ENCODE measurements at places on chromosomes 6 and 20.

GRCh38 chr6:329888-330691 is 37.8 kb downstream of the DUSP22 start:
- DNase-seq = no peak

DNA sequence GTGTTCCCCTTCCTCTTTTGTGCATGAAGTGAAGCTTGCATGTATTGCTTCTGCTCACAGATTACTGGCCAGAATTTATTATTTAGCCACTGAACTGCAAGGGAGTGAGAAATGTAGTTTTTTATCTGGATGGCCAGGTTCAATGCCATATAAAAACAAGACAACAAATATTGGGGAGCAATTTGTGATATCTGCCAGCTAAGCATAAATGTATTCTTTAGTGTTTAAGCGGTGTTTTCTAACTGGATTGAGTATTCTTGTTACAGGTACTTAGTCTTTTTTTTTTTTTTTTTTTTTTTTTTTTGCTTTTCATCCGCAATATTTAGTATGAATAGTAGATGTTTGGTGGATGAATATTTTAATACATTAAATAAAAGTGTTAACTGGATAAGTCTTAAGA is 158.2 kb downstream of the TFAP2B start:
- no peak for DNase-seq

- DNase-seq = no peak
Observed at GRCh38 chr6:40666530-40666929, 79.4 kb upstream of the LRFN2 start.

DNA sequence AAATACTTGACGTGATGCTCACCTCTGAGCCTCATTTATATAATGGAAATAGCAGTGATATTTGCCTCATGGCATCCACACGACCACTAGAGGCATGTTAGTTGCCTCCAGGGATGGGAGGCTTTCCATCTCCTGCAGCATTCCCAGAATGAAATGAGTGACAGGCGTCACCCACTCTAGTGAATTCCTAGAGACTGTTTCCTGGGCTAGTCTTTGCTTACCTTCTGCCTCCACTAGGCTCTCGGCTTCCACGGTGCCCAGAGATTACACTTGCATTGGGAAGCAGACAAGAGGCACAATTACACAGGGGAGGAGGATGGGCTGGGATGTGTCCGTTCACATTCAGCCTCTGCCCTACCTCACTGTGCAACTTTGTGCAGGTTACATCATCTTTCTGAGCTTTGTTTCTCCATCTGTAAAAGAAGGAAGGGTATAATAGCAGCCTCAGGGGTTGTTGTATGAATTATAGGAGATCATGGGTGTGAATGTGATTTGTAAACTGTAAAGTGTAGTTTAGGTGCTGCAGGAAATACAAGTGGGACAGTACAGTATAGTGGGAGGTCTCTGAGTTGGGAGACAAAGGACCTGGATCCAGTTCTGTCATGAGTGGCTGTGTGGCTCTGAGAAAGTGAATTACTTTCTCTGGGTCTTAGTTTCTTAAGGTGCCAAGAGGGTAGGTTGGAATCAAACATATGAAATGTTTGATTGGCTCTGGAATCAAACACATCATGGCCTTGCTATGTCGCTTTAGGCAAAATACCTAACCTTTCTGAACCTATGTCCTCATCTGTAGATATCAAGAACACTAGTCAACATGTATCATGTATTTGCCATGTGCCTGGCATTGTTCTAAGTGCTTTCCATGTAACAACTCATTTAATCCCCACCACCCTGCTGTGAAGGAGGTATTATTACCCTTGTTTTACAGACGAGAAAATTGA is 3.6 kb upstream of the VSTM2L start:
- DNase-seq = no peak

DNA sequence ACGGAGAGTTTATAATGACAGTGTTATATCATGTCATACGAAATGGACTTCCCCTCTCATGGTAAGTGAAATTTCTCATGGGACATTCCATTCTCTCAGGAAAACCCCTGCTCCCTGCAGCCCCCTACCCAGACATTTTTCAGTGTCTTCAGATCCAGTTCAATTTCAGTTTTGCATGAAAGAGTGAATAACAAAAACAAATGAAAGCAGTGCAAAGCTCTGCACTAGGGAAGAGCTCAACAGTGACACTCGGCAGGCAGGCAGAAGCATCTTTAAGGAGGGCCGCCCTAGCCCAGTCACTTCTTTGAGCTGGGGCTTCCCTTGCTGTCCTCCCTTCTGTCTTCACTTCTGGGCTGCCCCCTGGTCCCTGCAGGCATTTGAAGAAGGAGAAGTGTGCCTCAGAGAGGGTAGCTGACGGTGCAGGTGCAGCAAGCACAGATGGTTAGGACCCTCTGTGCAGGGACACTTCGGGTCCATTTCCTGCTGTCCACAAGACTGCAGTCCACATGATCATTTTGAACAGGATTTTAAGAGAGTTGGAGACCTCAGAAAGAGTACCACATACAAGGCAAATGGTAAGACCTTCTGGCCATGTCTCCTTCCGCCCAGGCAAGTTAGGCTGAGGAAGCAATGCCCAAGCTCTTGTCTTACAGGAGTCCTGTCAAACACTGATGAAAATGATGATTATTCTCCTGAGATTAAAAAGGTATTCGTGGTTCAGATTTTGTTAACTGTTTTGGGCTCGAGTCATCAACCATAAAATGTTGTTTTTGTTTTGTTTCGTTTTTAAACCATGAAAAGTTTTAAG is 5.4 kb upstream of the DUSP22 start:
- DNase-seq = no peak

DNA sequence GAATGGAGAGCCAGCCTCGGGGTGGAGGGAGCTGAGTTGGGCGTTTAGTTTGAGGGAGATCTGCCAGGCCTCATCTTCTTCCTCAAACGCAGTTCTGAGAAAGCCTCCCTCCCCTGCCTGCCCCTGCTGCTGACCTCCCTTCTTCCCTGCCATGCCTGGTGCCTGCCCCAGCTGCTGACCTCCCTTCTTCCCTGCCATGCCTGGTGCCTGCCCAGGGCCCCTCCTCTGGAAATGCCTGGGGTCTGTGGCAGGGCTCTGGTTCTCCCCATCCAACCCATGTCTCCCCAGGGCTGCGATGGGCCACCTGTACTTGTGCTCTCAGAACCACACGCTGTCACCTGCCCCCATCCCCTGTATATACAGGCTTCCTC is 114.6 kb downstream of the VEGFA start:
- DNase-seq = no peak

DNA sequence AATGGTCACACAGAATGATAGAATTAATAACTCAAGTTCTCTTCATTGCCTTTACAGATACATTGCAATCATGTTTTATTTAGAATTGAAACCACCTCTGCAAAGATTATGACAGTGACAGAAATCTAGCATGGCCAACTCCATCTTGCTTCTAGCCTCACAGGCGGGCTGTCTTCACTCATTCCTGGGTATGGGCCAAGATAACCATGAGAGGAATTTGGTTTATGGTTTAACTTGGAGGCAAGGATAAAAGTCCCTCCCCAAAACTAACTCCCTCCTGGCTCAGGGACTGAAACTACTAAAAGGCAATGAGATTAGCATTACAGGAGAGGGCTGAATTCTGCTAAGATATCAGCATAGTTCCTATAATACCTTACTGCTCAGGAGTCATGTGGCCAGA is 95.2 kb upstream of the CST7 start:
- DNase-seq = no peak

DNA sequence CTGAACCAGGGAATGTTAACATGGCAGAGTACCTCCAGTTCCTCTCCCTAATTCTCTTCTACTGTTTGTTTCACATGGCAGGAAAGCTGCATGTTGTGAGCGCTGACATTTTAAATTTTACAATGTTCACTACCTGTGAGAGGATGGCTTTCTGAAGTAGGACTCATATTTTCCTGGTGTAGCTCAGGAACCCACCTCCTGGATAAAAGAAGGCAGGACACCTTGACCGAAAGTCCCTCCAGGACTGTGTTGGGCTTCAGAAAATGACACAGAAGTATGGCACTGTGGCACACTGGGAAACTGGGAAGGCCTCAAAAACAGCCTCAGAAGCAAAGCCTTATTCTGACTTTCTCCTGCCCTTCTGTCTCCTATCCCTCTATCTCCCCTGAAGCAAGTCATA is 33.3 kb downstream of the PTPRK start:
- no peak for DNase-seq

DNA sequence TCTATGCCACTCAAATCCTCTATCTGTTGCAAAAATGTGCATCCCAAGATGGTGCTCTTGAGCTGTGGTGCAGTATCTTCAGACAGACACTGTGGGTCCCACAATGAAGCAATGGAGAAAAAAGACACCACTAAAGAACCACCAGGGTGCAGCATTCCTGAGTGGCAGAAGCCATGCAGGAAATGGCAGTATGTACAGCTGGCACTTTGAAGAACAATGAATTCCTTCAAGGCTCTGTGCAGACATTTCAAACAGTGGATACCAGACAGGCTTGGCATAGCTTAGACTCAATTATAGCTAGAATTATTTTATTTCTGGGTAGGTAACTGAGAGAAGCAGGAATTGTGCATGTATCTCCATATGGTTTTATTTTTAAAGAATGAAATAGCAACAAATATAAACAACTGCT is 24.0 kb upstream of the HDAC2 start:
- peak; percentile 94 for DNase-seq

DNA sequence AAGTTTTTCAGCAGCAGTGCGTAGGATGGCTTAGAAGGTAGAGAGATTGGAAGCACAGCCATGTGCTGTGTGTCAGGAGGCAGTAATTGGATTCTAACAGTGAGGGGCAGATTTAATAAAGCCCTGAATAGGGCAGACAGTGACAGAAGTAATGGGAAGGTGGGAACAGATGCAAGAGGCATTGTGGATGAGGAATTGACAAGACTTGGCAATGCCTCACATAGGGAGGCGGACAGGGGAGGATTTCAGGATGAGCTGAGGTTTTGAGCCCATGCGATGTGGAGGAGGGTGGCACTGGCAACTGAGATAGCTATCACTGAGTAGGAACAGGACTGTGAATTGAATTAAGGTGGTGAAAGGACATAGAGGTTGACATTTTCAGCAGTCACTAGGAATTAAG is 262.2 kb upstream of the FLRT3 start:
- no peak for DNase-seq

DNA sequence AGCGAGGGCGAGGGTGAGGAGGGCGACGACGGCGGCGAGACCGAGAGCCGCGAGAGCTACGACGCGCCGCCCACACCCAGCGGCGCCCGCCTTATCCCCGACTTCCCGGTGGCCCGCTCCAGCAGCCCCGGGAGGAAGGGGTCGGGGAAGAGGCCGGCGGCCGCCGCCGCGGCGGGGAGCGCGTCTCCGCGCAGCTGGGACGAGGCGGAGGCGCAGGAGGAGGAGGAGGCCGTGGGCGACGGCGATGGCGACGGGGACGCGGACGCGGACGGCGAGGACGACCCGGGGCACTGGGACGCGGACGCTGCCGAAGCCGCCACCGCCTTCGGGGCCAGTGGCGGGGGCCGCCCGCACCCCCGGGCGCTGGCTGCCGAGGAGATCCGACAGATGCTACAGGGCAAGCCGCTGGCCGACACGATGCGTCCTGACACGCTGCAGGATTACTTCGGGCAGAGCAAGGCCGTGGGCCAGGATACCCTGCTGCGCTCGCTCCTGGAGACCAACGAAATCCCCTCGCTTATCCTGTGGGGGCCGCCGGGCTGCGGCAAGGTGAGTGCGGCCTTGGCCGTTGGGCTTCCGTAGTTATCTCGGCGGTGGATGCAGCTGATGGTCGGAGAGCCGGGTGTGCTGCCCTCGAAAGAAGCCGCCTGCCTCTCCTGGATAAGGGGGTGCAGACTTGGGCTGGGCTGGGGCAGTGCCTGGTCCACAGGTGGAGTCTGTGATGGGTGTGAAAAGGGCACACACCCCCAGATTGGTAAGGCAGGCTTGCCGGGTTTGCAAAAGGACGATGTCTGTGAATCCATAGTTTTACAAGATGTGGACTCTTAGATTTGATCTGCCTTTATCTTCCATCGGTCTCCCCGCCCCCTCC is 938 bp downstream of the WRNIP1 start:
- DNase-seq = peak; percentile 34

DNA sequence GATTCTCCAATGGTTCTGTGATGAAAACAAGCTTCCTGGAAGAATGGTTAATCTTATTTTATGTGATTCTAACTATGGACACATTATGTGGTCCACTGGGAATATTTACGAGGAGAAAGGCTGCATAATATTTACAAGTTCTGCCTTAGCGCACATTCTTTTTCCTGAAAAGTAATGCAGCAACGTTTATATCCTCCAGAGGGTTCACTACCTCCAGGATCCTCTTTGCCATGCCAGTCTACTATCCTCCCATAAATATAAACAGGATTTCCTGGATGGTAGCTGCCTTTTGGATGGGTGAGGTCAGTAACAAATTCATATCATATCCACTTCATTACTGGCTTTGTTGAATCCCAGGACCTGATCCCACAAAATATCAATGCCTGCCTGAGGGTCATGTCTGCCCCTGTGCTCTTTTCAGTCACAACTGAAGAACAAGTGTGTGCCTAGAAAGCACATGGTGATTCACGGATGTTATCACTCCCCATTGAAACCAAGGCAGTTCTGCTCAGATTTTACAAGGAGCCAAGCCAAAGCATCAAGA is 30.4 kb downstream of the ADGRF5 start:
- DNase-seq = no peak

GRCh38 chr6:70557998-70558397 is 8.7 kb upstream of the SDHAF4 start:
- DNase-seq = no peak

GRCh38 chr6:108365478-108365877 is 70.6 kb downstream of the AFG1L start:
- DNase-seq = no peak

DNA sequence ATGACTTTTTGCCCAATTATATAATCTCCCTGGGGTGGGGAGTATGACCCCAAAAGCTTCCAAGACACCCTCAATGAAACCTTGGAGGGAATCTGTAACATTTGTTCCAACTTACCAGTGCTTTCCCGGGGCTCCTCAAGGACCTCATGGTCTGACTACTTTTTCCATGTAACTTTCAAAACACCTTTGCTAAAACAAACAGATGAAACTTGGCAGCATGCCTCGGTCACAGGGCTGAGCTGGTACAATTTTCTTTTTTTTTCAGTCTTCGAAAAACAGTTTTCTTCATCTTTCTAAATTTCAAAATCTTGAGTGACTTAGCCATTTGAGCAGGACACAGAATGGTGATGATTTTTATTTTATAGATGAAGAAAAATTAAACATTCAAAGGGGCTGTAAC is 241.2 kb downstream of the BMP7 start:
- DNase-seq = no peak

DNA sequence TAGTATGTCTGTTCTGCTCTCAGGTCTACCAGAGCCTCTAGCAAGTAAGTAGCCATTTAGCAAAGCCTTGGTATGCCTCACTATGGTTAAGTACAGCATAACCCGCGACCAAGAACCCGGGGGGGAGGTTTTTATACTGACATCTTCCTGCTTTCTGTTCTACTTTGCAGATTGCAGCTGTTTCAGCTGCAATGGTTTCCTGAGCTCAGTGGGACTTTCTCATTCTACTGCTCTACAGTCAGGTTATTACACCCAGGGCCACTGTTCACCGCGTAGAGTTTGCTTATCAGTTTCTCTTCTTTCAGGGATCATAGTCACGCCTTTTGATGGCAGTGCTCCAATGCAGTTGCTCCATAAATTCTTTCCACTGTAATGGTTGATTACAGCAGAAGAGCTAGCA is 631.3 kb downstream of the TFAP2A start:
- DNase-seq = no peak
